ENCODE measurements at places on chromosomes 4 and X. TPM values are rescaled to one million over a fixed set of nuclear protein-coding genes. Genes with fewer than 3 reads are reported as not detected.

N4BP2 gene
- total RNA-seq: 50.5 TPM

ABCB7 gene
- 37.0 TPM for total RNA-seq

- H3K27ac ChIP-seq: no peak overlapping the region
- peaks cover 5% of the 10 kb centered on the region for H3K4me1 ChIP-seq
- peaks cover 6% of the 10 kb centered on the region for H3K27me3 ChIP-seq
- no peak overlapping the region for H3K4me3 ChIP-seq
- peaks cover 2% of the 10 kb centered on the region for H3K36me3 ChIP-seq
Observed at GRCh38 chr4:108492816-108493595, 127.4 kb upstream of the RPL34 start.

DNA sequence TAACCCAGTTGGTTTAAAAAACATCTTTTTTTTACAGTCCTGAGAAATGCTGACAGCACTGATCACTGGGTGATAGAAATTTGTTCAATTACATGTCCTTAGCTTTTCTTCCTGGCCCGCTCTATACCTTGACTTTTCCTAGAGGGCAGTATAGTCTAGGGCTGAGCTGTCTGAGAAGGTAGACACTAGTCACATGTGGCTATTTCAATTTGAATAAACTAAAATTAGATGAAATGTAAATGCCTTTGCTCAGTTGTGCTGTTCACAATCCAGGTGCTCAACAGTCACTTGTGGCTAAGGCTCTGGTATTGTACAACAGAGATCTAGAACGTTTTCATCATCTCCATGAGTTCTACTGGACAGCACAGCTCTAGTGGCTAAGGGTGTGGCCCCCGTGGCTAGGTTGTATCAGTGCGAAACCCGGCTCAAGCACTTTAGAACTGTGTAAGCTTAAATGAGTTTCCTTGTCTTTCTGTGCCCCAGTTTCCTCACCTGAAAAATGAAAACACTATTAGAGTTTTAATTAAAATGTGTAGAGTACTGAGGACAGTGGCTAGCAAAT is 111.6 kb upstream of the WDR17 start:
- DNase-seq: no peak
- no peak overlapping the region for H3K4me3 ChIP-seq
- no peak overlapping the region for H3K27ac ChIP-seq
- H3K4me1 ChIP-seq: peaks cover 4% of the 10 kb centered on the region
- no peaks in the 10 kb centered on the region for H3K36me3 ChIP-seq
- no peaks in the 10 kb centered on the region for H3K27me3 ChIP-seq

ARMCX1 gene
- 31.6 TPM for total RNA-seq

TMEM47 gene
- 19.1 TPM for total RNA-seq

GRCh38 chr4:165331823-165332222 is 4.4 kb downstream of the MSMO1 start:
- DNase-seq: no peak
- H3K36me3 ChIP-seq: peaks cover 15% of the 10 kb centered on the region
- peak overlapping the region; percentile 78 for H3K27ac ChIP-seq
- peaks cover 30% of the 10 kb centered on the region for H3K4me1 ChIP-seq
- peak overlapping the region; percentile 69 for H3K4me3 ChIP-seq

TMEM150C gene
- total RNA-seq: 8.6 TPM

DNA sequence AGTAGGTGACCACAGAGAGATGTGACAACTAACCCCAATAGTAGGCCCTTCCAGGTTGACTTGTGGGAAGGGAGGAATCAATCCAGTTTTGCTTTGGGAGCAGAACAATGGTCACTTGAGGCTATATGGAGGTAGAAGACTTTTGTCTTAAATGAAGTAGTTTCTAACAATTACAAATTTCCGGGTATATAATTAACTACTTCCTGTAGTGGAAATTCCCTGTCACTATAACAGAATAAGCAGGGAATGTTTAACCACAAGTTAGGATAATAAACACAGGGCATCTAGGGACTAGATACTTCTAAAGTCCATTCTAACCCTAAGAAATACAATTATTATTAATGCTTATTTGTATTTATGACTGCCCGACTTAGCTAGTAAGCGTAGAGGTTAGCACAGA is 99.0 kb upstream of the TRPC3 start:
- DNase-seq: no peak
- no peak overlapping the region for H3K4me3 ChIP-seq
- H3K27ac ChIP-seq: no peak overlapping the region

DNA sequence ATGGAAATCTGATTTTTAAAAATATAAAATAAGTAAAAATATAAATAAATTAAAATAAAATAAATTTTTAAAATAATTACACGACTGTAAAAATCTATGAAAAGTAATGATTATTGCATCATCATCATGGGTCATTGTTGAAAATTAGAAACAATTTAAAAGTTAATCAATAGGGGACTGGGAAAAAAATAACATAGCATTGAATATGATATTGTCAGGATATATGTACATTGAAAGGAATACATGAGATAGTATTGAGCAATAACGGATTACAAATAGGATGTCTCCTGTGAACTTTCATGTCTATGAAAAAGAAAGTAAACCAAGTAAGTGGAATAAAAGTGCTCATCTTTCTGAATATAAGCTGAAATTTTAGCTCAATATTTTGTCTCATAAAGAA is 566.8 kb upstream of the HTR2C start:
- no peak overlapping the region for H3K27ac ChIP-seq
- H3K4me1 ChIP-seq: no peaks in the 10 kb centered on the region

DNA sequence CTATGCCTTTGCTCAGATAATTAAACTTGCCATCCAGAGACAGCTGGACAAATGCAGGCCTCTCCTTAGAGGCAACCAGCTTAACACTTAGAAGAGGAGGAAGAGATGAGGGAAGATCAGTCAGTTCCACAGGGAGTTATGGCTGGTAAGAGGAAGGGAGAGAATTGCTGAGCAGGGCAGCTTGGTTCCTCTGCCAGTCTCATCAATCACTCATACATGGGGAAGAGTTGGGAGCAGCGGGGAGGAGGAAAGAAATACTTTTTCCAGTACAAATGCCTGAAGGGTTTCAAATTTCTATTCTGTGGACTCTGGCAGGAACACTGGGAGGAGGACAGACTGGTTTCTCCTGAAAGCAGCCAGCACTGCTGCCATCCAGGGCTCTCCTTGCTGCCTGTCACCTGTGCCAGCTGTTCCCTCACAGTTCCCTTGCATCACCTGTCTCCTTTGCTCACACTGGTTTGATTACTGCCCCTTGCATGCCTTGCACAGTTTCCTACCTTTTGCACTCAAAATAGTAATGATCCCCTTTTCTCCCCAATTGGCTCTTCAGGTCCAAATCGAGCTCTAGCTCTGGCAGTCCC is 59.5 kb downstream of the PGRMC2 start:
- no peak for DNase-seq
- peaks cover 17% of the 10 kb centered on the region for H3K4me1 ChIP-seq

DNA sequence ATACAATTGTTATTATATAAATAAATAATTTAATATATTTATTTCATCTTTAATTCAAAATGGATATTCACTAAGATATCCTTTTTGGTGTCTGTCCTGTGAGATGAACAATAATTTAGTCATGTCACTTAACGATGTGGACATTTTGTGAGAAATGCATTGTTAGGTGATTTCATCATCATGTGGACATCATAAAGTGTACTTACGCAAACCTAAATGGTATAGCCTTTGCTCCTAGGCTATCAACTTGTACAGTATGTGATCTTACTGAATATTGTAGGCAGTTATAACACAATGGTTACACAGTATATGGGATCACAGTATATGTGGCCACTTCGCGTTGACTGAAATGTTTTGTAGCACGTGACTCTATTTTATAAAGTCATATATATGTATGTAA is 20.2 kb upstream of the CHRNA9 start:
- no peak overlapping the region for H3K4me3 ChIP-seq
- peaks cover 27% of the 10 kb centered on the region for H3K4me1 ChIP-seq
- no peak overlapping the region for H3K27ac ChIP-seq
- no peak for DNase-seq

SLC6A14 gene
- 0.51 TPM for total RNA-seq

- no peak overlapping the region for H3K4me3 ChIP-seq
- DNase-seq: no peak
- H3K4me1 ChIP-seq: peaks cover 9% of the 10 kb centered on the region
- H3K27me3 ChIP-seq: peaks cover 3% of the 10 kb centered on the region
Observed at GRCh38 chr4:2814627-2815270, 21.9 kb downstream of the SH3BP2 start.

DNA sequence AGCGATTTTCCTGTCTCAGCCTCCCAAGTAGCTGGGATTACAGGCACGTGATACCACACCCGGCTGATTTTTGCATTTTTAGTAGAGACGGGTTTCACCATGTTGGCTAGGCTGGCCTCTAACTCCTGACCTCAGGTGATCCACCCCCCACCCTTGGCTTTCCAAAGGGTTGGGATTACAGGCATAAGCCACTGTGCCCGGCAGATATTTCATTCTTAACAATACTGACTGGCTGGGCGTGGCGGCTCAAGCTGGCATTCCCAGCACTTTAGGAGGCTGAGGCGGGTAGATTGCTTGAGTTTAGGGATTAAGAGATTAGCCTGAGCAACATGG is 1.3 kb downstream of the PQBP1 start:
- H3K27ac ChIP-seq: no peak overlapping the region
- DNase-seq: no peak
- H3K4me1 ChIP-seq: peaks cover 7% of the 10 kb centered on the region
- no peaks in the 10 kb centered on the region for H3K27me3 ChIP-seq
- H3K4me3 ChIP-seq: peak overlapping the region; percentile 38

- DNase-seq: no peak
- no peak overlapping the region for H3K4me3 ChIP-seq
- H3K36me3 ChIP-seq: no peaks in the 10 kb centered on the region
- H3K4me1 ChIP-seq: peaks cover 22% of the 10 kb centered on the region
Observed at GRCh38 chr4:76055421-76055820, 19.1 kb upstream of the ART3 start.

DNA sequence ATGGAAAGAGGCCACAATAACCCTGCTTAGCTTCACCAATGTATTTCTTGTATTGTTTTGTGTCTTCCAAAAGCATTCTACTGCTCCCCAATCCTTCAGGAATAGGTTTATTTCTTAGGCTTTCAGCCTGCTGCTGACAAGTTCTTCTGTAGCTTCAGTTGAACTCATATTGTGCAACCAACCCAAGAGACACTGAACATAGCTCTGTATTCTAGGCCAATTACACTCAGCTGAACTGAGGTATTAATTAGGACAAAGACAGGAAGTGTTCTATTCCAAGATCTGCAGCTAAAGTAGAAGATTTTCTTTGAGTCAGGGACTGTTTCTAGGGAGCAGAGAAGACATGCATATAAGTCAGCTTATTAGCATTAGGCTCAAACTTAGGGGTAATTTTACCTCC is 151.8 kb downstream of the LHFPL1 start:
- H3K27me3 ChIP-seq: no peaks in the 10 kb centered on the region
- no peaks in the 10 kb centered on the region for H3K4me1 ChIP-seq

DNA sequence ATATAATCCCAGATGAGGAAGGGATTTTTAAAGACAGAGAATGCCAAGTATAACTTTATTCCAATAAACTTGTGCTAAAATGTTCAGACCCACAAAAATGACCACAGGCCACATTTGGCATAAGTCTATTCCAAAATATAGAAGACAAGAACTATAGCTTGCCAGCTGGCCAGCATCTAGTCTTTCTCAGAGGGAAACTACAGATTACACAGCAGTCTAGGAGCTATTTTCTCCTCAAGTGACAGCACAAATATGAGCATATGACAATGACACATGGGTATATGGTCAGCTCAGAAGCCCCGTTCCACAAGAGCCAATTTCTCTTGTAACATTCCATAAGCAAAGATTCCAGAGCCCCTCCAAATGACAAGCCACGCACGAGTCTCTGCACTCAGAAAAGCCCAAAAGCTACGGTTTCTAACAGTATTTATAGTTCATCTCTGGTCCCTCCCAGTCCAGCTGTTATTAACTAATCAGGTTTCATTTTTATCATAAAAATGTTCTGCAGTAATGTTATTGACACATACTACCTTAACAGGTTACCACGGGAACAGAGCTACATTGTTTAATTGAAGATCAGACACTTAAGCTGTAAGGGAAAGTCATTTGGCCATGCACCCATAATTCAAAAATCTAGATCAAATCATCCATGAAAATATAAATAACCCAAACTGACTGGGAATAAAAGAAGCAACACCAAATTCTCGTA is 70.3 kb downstream of the RAB28 start:
- peaks cover 26% of the 10 kb centered on the region for H3K36me3 ChIP-seq
- H3K4me3 ChIP-seq: no peak overlapping the region
- no peak overlapping the region for H3K27ac ChIP-seq

TBC1D9 gene
- 36.4 TPM for total RNA-seq

DNA sequence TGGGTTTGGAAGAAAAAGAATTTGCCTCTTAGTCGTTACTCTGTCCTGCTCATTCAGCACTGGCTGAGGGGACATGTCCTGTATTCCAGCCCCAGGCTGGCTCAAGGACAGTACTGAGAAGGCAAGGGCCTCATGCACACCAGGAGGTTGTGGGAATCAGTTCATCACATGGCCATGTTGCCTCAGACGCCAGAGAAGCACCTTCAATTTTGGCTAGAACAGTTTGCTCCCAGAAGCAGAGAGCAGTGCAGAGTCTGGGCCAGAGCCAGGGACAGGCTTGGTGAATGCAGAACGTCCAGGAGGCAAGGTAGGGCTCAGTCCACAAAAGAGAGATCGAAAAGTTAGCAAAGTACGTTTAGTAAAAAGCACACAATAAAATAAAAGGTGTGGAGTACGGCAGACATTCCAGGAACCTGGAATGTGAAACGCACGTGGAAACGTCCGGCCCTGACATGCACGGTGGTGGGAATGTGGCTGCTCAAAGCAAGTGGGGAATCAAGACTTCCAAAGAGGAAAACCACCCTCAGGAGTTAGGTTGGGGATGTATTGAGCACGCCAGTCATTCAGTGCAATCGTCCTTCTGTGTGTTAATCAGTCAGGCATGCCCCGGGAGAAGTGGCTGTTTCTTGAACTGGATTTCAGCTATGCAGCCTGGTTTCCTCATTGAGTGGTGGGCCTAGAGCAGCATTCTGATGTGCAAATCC is 1.2 kb upstream of the SLC2A9 start:
- H3K27me3 ChIP-seq: no peaks in the 10 kb centered on the region
- no peaks in the 10 kb centered on the region for H3K36me3 ChIP-seq
- H3K27ac ChIP-seq: no peak overlapping the region
- H3K4me3 ChIP-seq: no peak overlapping the region

ZMYM3 gene
- total RNA-seq: 92.4 TPM

LIMCH1 gene
- total RNA-seq: 12.7 TPM

- H3K36me3 ChIP-seq: peaks cover 4% of the 10 kb centered on the region
- no peaks in the 10 kb centered on the region for H3K27me3 ChIP-seq
- no peak overlapping the region for H3K4me3 ChIP-seq
- H3K4me1 ChIP-seq: no peaks in the 10 kb centered on the region
- no peak overlapping the region for H3K27ac ChIP-seq
Observed at GRCh38 chr4:118736900-118737299, 51.7 kb downstream of the METTL14 start.

DNA sequence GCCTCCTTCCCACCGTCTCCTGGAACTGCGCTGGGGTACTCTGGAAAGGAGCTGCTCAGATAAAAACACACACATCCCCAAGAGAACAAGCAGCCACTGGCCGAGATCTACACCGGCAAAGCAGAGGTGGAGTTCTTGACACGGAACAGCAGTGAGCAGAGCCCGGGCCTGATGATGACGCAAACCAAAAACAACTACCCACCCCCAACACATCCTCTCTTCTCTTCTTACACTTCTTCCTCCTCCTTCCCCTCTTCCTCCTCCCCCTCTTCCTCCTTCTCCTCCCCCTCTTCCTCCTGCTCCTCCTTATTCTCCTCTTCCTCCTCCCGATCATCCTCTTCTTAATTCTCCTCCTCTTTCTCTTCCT is 4.6 kb downstream of the PNMA5 start:
- H3K4me3 ChIP-seq: no peak overlapping the region
- DNase-seq: no peak
- H3K4me1 ChIP-seq: no peaks in the 10 kb centered on the region
- no peak overlapping the region for H3K27ac ChIP-seq

AGA gene
- 20.5 TPM for total RNA-seq

ANXA3 gene
- 123 TPM for total RNA-seq
